Osteoblast (primary cell): ENCODE measurements at places on chromosomes 2 and 18. TPM values are rescaled to one million over a fixed set of nuclear protein-coding genes. Genes with fewer than 3 reads are reported as not detected.

GRCh38 chr2:221203856-221204255, 368.2 kb downstream of the EPHA4 start:
- DNase-seq: no peak

DNA sequence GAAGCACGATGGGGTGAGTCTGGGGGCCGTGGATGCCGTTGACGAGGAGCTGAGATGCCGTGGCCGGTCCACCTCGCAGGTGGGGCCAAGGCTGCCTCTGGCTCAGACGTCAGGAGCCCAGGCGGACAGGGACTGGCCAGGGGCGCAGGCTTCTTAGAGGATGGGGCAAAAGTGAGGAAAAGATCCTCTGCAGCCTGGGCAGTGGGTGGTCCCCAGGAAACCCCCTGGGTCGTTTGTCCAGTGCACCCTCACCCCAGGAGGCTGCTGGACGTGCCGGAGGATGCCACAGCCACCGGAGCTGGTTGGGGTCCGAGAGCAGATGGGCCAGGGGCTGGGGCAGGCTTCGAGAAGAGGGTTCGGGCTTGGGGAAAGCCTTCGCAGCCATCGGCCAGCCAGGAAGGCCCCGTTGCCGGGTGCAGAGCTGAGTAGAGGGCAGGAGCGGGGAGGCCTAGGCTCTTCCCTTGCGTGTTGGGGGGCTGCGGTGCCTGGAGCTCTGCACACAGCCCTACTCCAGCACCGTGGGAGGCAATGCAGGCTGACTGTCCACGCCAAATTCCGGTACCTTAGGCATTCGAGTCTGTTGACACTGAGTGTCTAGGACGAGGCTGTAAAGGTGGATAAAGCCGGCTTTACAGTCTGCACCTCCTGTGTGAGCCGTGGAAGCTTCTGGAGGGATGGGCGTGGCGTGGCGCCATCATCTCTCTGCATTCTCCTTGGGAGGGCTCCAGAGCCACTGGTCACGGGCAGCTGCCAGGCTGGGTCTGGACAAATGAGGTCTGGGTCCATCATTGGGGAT, 18.8 kb downstream of the GPC1 start:
- DNase-seq: peak; percentile 82

NAT8 gene
- total RNA-seq: not detected in 2 replicates

CHRND gene
- total RNA-seq: not detected in 2 replicates

UGT1A4 gene
- not detected in 2 replicates for total RNA-seq

DNA sequence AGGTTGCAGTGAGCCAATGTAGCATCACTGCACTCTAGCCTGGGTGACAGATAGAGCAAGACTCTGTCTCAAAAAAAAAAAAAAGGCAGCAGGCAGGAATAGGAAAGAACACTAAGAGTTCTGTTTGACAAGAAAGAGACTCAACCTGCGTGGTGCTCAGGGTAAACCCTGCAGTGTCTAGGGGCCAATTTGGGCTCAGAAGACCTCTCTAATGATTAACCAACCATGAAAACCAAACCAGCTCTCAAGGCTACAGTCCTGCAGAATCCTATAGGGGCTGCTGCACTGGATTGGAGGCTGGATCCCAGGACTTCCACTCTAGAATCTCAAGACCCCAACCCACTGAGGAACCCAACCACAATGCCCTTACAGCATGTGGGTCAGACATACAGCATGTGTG, 2.4 kb downstream of the TRABD2A start:
- no peak for DNase-seq

- peak; percentile 60 for DNase-seq
Measured at GRCh38 chr18:3044931-3045698, 32.2 kb upstream of the LPIN2 start.

DNA sequence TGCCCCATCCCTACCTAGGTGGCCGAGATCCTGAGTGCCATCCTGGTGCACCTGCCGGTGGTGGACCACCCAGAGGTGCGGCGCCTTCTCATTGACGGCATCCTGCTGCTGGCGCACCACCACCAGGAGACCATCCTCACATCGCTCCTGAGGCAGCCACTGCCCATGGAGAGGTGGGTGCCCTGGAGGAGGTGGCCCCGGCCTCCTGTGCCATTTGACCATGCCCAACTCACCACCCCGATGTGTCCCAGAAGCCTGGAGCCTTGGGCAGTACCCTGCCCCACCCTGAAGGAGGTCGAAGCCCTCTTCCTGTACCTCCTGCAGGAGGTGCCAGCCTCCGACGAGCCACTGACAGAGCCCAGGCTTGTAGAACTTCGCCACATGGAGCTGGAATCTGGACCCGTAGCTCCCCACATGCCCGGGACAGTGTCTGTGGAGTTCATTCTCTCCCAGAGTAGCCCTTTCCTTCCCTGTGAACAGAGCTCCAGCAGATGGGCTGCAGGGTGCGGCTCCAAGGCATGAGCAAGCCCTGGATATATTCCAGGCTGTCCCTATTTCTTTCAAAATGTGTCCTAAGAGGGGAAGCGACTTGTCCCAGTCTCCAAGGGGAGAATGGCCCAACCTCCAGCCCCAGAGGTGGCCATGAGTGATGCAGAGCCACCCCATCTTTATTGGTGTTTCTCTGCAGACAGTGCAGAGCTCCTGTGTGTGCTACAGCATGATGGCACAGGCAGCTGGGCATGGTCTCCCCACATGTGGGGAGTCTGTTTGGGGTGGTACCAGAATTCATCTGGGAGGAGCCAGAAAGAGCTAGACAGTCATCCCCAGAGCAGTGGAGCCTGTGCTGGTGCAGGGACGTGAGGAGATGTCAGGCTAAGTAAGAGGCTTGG, 34.2 kb downstream of the HJURP start:
- DNase-seq: peak; percentile 65

- DNase-seq: no peak
Measured at GRCh38 chr2:28578774-28579173, 82.9 kb downstream of the PLB1 start.

CAVIN2 gene
- 1.2 and 1.8 TPM in 2 replicates for total RNA-seq

- no peak for DNase-seq
Measured at GRCh38 chr2:134253117-134253704, 661 bp upstream of the MGAT5 start.

GRCh38 chr2:98072442-98072841, 14.5 kb upstream of the VWA3B start:
- no peak for DNase-seq

CTAGE1 gene
- under 0.01 TPM in 1 of 2 replicates, not detected in the other for total RNA-seq

TMX3 gene
- 81.6 and 94.5 TPM in 2 replicates for total RNA-seq

TGFBRAP1 gene
- 32.6 and 32.7 TPM in 2 replicates for total RNA-seq

DNA sequence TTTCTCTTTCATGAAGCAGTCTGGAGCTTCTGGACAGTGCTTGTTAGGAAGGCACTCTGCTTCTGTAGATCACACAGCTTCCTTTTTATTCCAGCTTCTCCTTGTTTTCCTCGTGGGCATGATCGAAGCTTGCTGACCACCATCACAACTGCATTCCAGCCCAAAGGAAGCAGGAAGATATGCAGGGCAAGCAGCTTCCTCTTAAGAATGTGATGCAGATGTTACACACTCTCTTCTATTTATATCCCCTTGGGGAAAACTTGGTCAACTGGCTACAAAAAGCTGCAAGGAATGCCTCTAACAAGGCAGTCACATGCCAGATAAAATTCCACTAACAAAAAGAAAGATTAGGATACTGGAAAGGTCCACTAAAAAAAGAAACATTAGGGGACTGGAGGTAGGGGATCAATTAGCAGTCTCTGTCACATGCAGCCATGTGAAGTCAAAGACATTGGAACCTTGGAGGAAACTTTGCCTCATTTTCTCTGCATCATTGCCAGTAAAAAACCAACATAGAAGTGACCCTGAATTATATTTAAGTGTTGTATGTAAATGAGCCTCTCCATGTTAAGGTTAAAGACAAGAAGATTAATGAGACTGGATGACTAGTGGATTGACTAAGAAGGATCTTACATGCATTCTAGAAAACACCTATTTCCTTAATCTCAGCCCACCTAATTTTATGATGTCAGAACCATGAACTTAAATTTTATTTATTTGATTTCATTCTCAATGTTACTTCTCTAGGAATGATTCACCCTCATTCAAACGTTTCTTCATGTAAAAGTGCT, 98.3 kb downstream of the NAB1 start:
- DNase-seq: no peak

GRCh38 chr18:77478646-77479442, 229.2 kb downstream of the GALR1 start:
- no peak for DNase-seq

- no peak for DNase-seq
Measured at GRCh38 chr2:127310980-127311379, 17.0 kb upstream of the ERCC3 start.

NFU1 gene
- total RNA-seq: 34.0 and 36.2 TPM in 2 replicates

DNA sequence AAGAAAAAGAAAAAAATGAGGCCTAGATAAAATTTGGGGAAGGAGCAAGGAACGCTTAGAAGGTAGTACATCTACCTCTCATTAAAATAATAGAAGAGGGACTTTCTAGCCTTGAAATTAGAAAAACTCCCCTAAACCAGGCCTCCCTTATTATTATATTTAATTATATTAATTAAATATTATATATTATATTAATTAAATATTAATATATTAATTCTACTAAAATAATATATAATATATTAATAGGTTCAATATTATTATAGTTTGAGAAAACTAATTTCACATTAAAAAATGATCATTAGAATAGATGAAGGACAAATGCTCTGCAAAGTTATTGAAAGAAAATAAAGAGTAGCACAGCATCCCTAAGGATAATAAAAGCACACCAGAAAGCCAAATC, 449.4 kb downstream of the NBAS start:
- no peak for DNase-seq

- no peak for DNase-seq
Measured at GRCh38 chr2:17051538-17051937, 385.9 kb upstream of the CYRIA start.

DNA sequence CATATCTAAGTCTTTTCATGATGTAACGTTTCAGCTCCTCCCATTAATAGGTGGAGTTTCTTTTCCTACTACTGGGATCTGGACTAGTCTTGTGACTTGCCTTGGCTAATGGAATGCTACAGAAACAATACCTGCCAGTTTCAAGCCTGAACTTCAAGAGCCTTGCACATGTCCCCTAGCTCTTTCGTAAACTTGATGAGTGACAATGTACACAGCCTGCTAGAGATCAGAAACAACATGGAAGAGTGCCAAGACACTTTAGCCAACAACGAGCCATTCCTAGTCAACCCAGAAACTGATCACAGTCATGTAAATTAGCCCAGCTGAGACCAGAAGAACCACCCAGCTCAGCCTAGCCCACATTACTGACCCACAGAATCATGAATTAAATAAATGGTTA, 24.8 kb upstream of the STK39 start:
- no peak for DNase-seq

PTMA gene
- total RNA-seq: 459 and 545 TPM in 2 replicates

MC5R gene
- total RNA-seq: 0.36 and 0.59 TPM in 2 replicates

DNA sequence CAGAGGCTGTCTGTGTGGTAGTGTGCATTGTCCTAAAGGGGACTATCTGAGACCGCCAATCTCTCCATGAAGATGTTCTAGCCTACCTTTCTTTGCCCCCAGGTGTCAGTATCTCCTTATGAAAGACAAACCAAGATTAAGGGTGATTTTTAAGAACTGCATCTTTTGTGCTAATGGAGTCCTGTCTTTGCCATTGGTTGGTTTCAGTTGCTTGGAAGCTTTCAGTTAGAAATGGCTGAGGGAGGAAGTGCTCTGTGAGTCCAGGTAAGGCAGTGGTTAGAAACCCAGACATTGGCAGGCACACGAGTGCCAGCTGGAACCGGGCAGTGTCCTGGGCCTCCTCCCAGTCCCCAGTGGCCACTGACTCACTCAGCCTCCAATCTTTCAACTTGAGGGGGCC, 111.3 kb downstream of the DOCK10 start:
- no peak for DNase-seq

- no peak for DNase-seq
Measured at GRCh38 chr18:41731884-41732283, 223.2 kb upstream of the PIK3C3 start.

GRCh38 chr2:42742740-42743658, 20.9 kb downstream of the OXER1 start:
- DNase-seq: no peak

- no peak for DNase-seq
Measured at GRCh38 chr2:227450311-227450841, 21.6 kb upstream of the AGFG1 start.

DNA sequence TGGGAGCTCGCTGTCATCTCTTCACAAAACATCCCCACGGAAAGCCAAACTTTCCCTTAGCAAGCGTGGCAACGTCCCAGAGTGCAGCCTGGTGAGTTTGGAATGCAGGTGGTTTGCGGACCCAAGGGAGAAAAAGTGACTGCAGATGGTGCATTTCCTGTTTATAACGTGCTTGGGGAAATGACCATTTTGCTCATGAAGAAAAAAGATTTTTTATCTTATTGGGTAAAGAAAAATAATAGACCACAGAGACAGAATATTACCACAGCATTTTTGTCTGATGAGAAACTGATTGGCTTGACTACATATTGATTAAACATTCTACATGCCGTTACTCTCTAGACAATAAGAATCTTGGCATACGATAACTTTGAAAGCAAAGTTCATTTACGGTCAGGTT, 136.5 kb downstream of the COPS8 start:
- no peak for DNase-seq

GRCh38 chr2:131085646-131086045, 7.6 kb downstream of the FAM168B start:
- no peak for DNase-seq

DNA sequence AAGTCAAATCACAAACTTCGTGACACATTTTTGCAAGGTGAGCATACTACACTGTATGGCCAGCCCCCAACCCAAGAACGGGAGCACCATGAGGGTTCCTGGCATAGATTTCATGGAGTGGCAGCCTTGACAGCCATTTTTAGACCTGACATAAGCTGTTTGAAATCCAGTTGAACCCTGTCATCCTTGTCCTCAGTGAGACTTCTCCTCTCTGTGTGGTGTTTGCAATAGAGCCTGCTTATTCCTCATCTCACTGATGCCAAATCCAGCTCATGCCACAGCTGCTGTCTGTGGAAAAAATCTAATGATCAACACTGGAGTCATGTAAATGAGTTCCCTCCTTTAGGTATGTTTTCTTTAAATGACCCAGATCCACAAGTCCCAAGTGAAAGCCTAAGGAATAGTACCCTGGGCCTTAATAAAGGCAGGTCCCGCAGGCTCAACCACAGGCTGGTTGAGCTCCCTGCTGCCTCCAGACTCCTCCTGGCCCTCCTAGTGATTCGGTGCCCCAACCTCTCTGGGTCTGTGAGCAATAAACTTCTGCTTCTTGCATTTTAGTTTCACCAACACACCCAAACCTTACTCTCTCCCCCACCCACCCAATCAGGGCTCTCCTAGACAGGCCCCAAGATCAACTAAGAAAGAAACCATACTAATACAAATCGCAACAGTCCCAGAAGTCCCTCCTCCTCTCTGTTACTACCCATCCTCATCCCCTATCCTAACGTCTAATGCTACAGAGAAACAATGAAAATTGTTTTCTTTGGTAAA, 8.4 kb upstream of the CREG2 start:
- DNase-seq: no peak
